ENCODE measurements at places on chromosomes 13 and 19. TPM values are rescaled to one million over a fixed set of nuclear protein-coding genes. Genes with fewer than 3 reads are reported as not detected.

The PGLYRP1 gene
- total RNA-seq = not detected

The SHISA7 gene
- total RNA-seq = 0.17 TPM

The ZNF791 gene
- 5.5 TPM for total RNA-seq

The POU4F1 gene
- total RNA-seq = under 0.01 TPM

The DCT gene
- not detected for total RNA-seq

The ATP1A3 gene
- 0.36 TPM for total RNA-seq

The KLK4 gene
- not detected for total RNA-seq

The ZNF773 gene
- 4.6 TPM for total RNA-seq

The MUC16 gene
- total RNA-seq = under 0.01 TPM

The CALR gene
- total RNA-seq = 1,812 TPM

The SOX1 gene
- total RNA-seq = not detected

The CD33 gene
- not detected for total RNA-seq

The RNF225 gene
- not detected for total RNA-seq

The IRS2 gene
- 14.5 TPM for total RNA-seq

The TYK2 gene
- 95.4 TPM for total RNA-seq

The ISOC2 gene
- 71.2 TPM for total RNA-seq

The METTL21C gene
- not detected for total RNA-seq

The ZNF823 gene
- total RNA-seq = 6.5 TPM

The ADGRE2 gene
- under 0.01 TPM for total RNA-seq

The DMKN gene
- 195 TPM for total RNA-seq

The ZNF99 gene
- total RNA-seq = not detected

The FAM174C gene
- 124 TPM for total RNA-seq

The NPAS1 gene
- total RNA-seq = 0.63 TPM

The GFY gene
- total RNA-seq = not detected

The TTYH1 gene
- total RNA-seq = 3.6 TPM

The KLF2 gene
- total RNA-seq = 1.9 TPM

The ZNF486 gene
- total RNA-seq = 16.0 TPM

The C13orf42 gene
- not detected for total RNA-seq

The FCAR gene
- not detected for total RNA-seq

The DNMT1 gene
- 154 TPM for total RNA-seq

The TYROBP gene
- total RNA-seq = not detected

The PODNL1 gene
- total RNA-seq = 0.46 TPM

The ZNF835 gene
- 4.6 TPM for total RNA-seq

The CRX gene
- not detected for total RNA-seq

The NAPSA gene
- total RNA-seq = 0.14 TPM

The ATP4B gene
- total RNA-seq = not detected

The STOML3 gene
- not detected for total RNA-seq

The SH2D3A gene
- total RNA-seq = 26.6 TPM

The CLEC17A gene
- total RNA-seq = not detected

The NTN5 gene
- total RNA-seq = not detected
